Activated CD8-positive, alpha-beta T cell treated with anti-CD3 and anti-CD28 coated beads for 36 hours (primary cell): ENCODE measurements at places on chromosomes 1 and 21. TPM values are rescaled to one million over a fixed set of nuclear protein-coding genes. Genes with fewer than 3 reads are reported as not detected.

DNA sequence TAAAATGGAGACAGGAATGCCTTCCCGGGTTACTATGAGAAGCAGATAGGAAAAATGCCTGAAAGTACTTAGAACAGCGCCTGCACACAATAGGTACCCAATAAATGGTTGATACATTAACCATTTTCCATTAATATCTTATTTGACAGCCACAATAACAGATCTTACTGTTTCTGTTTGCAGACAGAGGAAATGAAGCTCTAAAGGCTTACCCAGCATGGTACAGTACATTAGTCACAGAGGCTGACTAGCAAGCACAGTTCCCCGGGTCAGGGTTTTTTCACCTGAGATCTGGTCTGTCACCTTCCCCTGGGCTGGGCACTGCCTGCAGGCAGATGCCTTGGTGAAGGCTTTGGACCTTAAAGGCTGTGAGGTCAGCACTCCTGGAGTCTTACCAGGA is 2.9 kb downstream of the TRIM63 start:
- DNase-seq, result no peak

- DNase-seq, result no peak
Measured at GRCh38 chr1:220182111-220182510, 88.2 kb downstream of the IARS2 start.

- DNase-seq, result no peak
Measured at GRCh38 chr1:230114237-230114651, 47.2 kb downstream of the GALNT2 start.

DNA sequence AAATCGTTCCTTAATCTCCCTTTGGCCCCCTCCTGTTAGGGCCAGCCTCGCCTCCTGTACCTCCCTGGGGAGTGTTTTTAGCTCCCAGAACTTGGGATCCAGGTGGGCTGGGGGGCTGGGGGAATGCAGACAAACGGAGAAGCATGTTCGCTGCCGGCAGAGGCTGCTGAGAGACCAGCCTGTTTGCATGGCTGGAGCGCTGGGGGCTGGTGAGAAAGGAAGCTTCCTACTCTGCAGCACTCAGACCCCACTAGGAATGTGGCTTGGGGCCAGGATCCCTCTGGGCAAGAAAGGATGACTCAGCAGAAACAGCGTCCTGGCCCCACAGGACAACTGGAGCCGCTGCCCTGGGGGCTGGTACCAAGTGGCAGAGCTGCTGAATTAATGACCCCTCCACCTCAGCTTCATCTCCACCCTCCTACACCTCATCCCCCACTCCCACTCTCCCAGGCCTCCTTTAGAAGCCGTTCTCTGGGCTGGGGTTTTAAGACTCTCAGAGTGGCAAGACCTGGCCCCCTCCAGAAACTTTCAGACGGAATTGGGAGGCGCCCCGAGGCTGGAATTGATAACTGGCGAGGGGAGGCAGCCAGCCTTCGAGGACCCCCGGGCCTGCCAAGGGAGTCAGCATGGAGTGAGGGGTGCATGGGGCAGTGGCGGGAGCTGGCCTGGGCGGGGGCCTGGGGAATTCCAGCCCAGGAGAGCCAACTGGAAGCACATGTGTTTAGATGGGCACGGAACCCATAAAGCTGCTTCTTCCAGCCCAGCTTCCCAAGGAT is 28.5 kb upstream of the EPS8L3 start:
- no peak for DNase-seq

DNA sequence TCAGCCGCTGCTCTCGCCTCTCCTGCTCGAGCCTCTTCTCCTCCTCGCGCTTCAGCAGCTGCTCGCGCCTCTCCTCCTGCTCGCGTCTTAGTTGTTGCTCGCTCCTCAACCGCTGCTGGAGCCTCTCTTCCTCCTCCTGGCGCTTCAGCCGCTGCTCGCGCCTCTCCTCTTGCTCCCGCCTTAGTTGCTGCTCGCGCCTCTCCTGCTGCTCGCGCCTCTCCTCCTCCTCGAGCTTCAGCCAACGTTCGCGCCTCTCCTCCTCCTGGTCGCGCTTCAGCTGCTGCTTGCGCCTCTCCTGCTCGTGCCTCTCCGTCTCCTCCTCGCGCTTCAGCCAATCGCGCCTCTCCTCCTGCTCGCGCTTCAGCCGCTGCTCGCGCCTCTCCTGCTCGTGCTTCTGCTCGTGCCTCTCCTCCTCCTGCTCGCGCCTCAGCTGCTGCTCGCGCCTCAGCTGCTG is 3.7 kb downstream of the TCHH start:
- DNase-seq, result peak; percentile 45

GRCh38 chr1:220031287-220031686 is 15.0 kb downstream of the EPRS1 start:
- no peak for DNase-seq

SPRR3 gene
- total RNA-seq, result not detected

GRCh38 chr1:93847811-93848288 is 31.2 kb downstream of the DNTTIP2 start:
- DNase-seq, result peak; percentile 67

DNA sequence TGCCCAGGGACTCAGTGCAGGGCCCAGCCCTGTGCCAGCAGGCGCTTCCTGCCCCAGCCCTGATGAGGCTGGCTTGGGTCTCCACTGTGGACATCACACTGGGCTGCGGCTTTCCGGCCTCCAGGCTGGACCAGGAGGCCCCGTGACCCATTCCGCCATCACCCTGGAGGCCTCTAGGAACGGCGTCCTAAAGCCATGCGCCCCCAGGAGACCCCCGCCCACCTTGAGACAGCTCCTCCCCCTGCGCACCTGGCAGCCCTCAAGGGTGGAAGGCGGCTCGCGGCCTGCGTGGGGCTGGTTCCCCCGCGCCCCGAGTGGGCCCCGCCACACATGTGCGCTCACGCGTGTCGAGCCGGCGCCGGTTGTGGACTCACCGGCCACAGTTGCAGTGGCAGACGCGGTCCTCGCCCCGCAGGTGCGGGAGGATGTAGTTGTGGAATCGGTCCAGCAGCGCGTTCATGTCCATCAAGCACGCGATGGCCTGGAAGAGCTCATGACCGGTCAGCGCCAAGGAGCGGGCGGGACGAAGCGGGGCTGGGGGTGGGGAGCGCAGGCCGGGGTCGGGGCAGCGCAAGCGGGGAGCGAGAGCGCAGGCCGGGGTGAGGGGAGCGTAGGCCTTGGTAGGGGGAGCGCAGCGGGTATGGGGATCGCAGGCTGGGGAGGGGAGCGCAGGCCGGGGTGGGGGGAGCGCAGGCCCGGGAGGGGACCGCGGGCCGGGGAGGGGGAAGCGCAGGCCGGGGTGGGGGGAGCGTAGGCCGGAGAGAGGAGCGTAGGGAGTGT is 924 bp downstream of the TMEM240 start:
- no peak for DNase-seq

GRCh38 chr1:235882816-235883215 is 16.1 kb upstream of the LYST start:
- no peak for DNase-seq

DNA sequence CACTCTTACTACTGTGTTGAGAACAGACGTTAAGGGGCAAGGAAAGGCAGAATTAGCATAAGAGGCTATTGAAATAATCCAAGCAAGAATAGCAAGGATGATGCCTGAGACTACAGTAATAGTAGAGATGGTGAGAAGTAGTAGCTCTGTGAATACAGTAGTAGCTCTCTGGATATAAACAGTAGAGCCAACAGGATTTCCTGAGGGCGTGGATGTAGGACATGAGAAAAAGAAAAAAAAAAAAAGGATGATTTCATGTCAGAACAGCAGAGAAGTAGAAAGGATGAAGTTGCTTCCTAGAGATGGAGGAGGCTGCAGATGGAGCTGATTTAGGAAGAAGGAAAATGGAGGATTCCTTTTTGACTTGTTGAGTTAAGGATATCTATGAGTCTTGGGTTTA is 112.3 kb downstream of the OMA1 start:
- no peak for DNase-seq

GRCh38 chr1:116540088-116540487 is 30.7 kb downstream of the CD58 start:
- no peak for DNase-seq

SH2D5 gene
- total RNA-seq, result 1.6 TPM

- DNase-seq, result no peak
Measured at GRCh38 chr1:107450899-107451664, 310.2 kb downstream of the NTNG1 start.

APCS gene
- not detected for total RNA-seq

DNA sequence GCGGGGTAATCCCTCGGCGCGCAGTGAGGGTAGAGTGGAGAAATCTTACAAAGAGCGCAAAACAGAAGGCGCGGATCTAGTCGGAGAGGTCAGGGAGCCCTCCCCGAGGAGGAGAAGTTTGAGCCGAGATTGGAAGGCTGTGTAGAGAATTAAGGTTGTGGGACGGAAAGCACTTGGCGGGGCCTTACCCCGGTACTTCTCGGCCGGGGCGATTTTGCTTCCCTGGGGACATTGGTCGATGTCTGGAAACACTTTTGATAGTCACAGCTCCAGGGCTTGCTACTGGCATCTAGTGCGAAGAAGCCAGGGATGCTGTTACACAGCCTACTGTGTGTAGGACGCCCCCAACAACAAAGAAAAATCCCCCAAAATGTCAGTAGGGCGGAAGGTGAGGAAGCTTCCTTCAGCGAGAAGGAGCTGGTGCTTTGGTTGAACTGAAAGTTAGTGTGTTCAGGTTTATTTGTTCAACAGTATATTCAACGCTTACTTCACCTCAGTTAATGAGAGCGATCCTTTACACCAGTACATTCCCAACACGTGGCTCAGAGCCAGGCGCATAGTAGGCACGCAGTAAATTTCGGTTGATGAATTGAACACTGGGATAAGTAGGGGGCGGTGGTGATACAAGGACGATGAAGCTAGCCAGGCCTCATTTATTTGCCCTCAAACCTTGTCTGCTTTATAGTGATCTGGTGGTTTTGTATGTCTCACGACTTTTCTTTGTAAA is 807 bp downstream of the CEP85 start:
- DNase-seq, result peak; percentile 32

C8A gene
- total RNA-seq, result not detected

MIXL1 gene
- 0.16 TPM for total RNA-seq

- no peak for DNase-seq
Measured at GRCh38 chr1:43008115-43009060, 49.7 kb upstream of the SLC2A1 start.

- DNase-seq, result no peak
Measured at GRCh38 chr1:62682531-62682930, 5.7 kb downstream of the DOCK7 start.

DNA sequence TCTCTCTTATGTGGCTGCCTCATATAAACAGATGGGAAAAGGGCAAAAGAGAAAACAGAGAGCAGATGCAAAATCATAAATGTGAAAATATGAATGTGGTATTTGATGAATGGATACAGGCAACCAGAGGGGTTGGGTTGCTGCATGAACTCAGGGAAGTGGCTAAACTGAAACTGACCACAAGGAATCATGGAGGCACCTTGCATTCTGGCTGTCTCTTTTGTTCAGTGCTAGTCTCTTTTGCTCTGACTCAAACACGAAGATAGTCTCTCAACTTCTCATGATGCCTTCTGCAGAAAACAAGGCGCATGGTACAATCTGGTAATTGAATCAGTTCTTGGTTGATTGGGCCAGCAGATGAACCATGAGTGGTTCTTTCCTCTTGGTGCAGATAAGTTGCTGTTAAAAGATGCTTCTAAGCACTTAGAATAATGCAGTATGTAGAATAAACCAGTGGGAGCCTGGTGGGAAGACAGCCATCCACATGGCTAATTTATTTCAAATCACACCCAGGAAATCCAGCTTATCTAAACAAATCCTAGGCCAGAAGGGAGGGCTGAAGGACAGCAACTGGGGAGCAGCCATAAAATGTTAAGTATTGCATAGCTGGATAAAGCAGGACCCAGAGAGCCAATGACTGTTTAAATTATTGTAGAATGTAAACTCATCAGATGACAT is 64.2 kb downstream of the HLX start:
- no peak for DNase-seq

DNA sequence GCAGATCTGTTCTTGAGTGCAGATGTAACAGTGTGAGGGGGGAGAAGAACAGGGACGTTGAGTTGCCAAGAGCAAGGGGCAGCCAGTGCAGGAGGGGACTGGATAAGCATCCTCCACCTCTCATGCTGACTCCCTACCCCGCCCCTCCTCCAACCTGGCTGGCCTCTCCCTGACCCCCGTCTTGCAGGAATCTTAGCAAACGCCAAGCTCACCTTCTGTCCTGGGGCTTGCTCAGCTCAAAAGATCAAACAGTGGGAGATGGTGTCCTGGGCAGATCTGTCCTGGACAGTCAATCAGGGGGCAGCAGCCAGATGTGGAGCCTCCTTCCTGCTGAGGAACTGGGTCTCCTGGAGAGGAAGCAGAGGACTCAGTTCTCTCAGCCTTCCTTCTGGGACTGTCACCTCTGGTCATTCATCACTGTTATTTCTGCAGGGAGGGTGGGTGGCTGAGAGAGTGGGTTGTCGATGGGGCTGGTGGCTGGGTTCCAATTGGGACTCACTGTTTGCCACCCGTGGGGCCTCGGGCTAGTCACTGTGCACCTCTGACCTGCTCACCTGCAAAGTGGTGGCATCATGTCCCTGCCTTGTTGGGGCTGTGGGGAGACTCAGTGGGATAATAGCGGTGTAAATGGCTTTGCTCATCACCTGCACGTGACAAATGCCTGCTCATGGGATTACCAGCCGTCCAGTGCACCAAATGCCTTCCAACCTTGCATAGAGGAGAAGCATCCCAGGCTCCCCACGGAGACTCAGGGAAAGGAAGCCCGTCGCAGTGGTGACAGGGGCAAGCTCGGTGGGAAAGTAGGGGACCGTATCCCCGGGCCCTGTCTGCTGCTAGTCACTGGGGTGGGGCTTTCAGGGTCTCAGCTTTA is 154.4 kb downstream of the PTPRU start:
- DNase-seq, result no peak

DNA sequence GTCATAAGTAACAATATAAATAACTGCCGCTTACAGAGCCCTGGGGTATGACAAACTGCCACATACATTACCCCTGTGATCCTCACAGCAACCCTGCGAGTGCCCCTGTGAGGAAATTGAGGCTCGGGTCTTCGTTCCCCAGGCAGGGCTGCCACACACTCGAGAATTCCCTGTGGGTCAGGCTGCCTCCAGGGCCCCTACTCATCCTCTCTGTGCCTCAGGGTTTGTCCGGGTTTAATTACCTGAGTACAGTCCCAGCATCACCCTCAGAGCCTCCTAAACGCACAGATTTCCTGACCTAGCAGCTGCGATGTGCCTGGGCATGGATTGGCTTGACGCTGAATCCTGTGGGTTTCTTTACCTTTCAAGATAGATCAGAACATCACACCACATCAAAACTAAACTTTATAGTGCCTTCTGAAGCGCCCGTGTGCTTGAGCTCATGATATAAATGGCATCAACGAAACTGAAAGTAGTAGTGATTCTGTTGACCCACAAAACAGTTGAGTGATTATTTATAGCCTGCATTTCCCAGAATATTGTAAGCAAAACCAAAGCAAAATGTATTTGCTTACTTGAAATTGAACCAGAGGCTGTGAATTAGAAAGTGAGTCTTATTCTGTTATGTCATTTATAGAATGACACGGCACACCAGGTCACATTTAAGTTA is 14.0 kb downstream of the SLC37A1 start:
- peak; percentile 78 for DNase-seq

FAM167B gene
- 0.89 TPM for total RNA-seq

FCRL2 gene
- total RNA-seq, result not detected
